Neural progenitor cell (in vitro differentiated cells): ENCODE measurements at places on chromosomes 5 and 9. TPM values are rescaled to one million over a fixed set of nuclear protein-coding genes. Genes with fewer than 3 reads are reported as not detected.

GRCh38 chr9:9942764-9943424 lies 669.9 kb downstream of the PTPRD start:
- peaks cover 18% of the 10 kb centered on the region for H3K4me1 ChIP-seq
- no peaks in the 10 kb centered on the region for H3K27me3 ChIP-seq
- DNase-seq, result peak; percentile 70
- H3K4me3 ChIP-seq, result no peak overlapping the region

DNA sequence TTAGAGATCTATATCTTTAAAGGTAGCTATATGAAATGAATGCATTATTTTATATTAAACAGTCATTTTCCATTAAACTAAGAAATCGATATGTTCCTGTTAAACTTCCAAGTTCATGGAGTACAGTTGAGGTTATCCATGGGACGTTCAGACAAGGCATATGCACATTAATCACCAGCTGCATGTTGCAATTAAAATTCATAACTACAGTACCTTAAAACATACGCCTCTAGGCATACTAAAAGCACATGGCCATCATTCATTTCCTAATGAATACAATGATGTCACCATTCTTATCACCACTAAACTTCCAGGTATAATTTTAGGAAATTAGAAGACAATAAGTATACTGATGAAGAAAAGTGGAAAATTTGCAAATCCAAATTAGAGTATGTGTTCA lies 174.3 kb downstream of the CDH12 start:
- no peak overlapping the region for H3K27ac ChIP-seq
- DNase-seq, result no peak
- no peaks in the 10 kb centered on the region for H3K36me3 ChIP-seq
- H3K4me3 ChIP-seq, result no peak overlapping the region
- H3K4me1 ChIP-seq, result no peaks in the 10 kb centered on the region

GRCh38 chr5:91229031-91229727 lies 153.9 kb downstream of the ARRDC3 start:
- H3K27ac ChIP-seq, result no peak overlapping the region
- DNase-seq, result no peak
- H3K4me3 ChIP-seq, result no peak overlapping the region
- H3K4me1 ChIP-seq, result no peaks in the 10 kb centered on the region
- no peaks in the 10 kb centered on the region for H3K27me3 ChIP-seq

DNA sequence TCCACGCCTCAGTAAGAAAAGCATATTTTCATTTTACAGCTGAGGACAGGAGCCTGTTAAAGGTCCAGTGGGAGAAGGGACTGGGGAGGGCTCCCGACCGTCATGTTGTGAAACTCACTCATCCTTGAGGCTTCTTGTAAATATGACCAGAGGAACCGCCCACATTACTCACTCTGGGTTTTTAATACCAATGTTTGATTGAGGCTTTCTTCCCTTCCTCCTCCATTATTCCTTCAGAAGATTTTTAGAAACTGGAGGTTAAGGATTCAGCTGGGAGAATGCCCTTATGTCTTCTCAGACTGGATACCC lies 61.4 kb upstream of the GLRX start:
- no peak for DNase-seq
- H3K27me3 ChIP-seq, result no peaks in the 10 kb centered on the region
- H3K36me3 ChIP-seq, result no peaks in the 10 kb centered on the region
- peaks cover 6% of the 10 kb centered on the region for H3K4me1 ChIP-seq

DNA sequence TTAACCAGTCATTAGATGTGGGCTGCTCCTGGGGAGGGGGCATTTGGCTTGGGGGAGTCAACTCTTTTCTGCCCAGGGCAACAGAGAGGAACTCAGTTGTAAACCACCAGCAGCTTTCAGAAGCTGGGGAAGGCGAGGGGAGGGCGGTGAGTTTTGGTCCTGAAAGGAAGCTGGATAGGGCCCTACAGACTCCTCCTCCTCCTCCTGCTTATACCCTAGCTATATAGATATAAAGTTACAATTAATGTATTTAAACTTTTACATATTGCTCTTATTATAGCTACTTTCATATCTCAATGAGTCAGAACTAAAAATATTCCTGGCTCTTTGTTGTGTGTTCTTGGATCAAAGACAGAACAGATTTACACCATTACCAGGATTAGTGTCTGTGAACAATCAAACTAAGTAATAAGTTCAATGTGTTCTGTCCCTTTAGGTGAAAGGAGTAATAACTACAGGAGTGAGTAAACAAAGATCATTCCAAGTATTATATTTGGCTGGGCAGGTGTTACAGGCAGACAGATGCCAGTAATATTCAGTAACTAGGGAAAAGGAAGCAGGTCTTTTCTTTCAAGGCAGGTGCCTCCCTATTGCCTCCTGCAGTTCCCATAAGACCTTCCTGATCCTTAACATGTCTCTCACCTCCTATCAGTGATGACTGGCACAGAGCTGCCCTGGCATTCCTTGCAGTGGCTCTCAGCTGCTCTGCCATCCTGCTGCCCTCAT lies 20.5 kb upstream of the VPS13A start:
- DNase-seq, result no peak
- no peaks in the 10 kb centered on the region for H3K27me3 ChIP-seq
- no peaks in the 10 kb centered on the region for H3K4me1 ChIP-seq
- H3K27ac ChIP-seq, result no peak overlapping the region
- H3K36me3 ChIP-seq, result no peaks in the 10 kb centered on the region

DNA sequence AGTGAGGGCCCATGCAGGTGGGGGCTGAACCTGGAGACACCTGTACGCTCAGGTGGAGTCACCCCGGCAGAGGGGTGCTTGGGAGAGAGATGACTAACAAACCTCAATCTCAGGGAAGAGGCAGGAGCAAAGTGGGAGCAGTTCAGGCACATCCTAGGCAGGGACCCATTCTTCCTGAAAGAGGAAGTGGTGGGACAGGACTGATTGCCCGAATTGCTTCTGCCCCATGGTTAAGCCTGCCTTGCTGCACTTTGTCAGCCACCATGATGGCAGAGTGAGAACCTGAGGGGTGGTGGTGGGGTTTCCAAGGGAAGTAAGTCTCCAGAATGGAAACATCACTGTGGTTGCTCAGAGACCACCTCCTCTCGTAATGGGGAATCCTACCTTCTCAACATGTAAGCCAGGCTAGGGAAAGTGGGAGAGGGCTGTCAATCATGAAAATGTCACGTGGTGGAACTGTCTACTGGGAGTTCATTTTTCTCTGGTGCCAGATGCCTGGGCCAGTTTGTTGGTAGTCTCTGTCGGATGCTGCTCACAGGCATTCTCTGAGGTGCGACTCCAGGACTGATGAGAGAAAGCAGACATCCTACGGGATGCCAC lies 150.4 kb downstream of the HSPA4 start:
- no peaks in the 10 kb centered on the region for H3K27me3 ChIP-seq
- no peak for DNase-seq
- no peaks in the 10 kb centered on the region for H3K4me1 ChIP-seq
- H3K36me3 ChIP-seq, result no peaks in the 10 kb centered on the region
- H3K4me3 ChIP-seq, result no peak overlapping the region
- no peak overlapping the region for H3K27ac ChIP-seq

GRCh38 chr9:124797343-124798103 lies 20.6 kb downstream of the OLFML2A start:
- no peaks in the 10 kb centered on the region for H3K27me3 ChIP-seq
- H3K36me3 ChIP-seq, result no peaks in the 10 kb centered on the region
- H3K4me1 ChIP-seq, result peaks cover 5% of the 10 kb centered on the region
- DNase-seq, result no peak

DNA sequence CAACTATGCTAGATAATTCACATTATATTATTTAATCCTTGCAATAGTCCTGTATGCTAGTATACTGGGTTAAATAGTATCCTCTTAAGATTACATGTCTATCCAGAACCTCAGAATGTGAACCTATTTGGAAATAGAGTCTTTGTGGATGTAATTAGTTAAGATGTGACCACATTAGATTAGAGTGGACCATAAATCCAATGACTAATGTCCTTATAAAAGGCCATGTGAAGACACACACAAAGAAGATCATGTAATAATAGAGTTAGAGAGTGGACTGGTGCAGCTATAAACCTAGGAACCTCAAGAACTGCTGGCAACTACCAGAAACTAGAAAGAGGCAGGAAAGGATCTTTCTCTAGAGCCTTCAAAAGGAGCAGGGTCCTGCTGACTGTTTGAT lies 263.6 kb upstream of the PTGER4 start:
- no peaks in the 10 kb centered on the region for H3K27me3 ChIP-seq
- H3K27ac ChIP-seq, result no peak overlapping the region
- H3K4me3 ChIP-seq, result no peak overlapping the region
- H3K36me3 ChIP-seq, result no peaks in the 10 kb centered on the region
- DNase-seq, result no peak

- no peaks in the 10 kb centered on the region for H3K27me3 ChIP-seq
- H3K36me3 ChIP-seq, result no peaks in the 10 kb centered on the region
- H3K27ac ChIP-seq, result no peak overlapping the region
These were observed 476.1 kb downstream of the CYLC2 start for GRCh38 chr9:103471241-103471640.

- no peaks in the 10 kb centered on the region for H3K36me3 ChIP-seq
- H3K4me1 ChIP-seq, result peaks cover 54% of the 10 kb centered on the region
- H3K27ac ChIP-seq, result peak overlapping the region; percentile 95
- peak; percentile 94 for DNase-seq
- H3K27me3 ChIP-seq, result no peaks in the 10 kb centered on the region
- H3K4me3 ChIP-seq, result no peak overlapping the region
These were observed 185.4 kb upstream of the SEMA6A start for GRCh38 chr5:116759860-116760640.

DNA sequence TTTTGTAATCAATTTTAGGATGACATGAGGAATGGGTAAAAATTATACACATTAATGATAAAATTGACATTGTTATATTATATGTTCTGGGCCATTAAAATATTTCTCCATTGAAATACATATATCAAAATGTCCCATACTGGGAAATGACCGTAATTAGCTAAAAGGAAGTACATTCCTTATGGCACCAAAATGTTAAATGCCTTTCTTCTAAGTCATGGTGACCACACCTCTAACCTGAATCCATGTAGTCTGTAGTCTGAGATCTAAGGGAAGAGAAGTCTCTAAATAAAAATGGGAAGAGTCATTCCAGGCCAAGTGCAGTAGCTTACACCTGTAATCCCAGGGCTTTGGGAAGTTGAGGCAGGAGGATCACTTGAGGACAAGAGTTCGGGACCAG lies 10.0 kb upstream of the GDA start:
- no peak overlapping the region for H3K27ac ChIP-seq
- DNase-seq, result no peak
- H3K36me3 ChIP-seq, result no peaks in the 10 kb centered on the region
- no peak overlapping the region for H3K4me3 ChIP-seq

DNA sequence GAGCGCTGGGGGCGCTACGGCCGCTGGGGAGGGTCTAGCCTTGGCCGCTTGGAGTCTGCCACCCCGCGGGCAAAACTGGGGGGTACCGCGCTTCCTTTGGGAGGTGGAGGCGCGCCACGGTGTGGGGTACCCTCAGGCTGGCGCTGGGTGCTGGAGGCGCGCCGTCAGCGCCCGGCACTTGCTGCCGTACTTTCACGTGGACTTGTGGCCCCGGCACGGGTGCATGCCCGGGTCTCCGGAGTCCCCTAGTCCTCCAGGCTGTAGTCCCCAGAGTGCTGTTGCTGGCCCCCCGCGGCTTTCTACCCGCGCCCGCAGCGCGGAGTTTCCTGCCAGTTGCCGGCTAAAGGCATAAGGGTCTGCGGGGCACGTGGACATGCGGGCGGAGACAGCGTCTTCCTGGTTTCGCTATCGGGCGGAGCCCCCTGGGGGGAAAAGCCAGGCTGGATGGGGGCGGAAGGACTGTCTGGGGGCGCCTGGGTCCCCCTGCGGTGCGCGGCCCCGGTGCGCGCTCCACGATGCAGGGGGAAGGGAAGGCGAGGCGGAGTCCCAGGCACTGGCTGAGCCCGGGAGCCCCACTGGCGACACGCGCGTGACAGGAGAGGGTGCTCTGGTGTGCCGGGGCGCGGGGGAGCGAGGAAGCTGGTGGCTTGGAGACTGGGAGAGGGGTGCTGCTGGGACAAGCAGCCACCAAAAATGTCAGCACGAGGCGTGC lies 666 bp downstream of the PPARGC1B start:
- DNase-seq, result peak; percentile 69
- peaks cover 51% of the 10 kb centered on the region for H3K27me3 ChIP-seq
- no peaks in the 10 kb centered on the region for H3K36me3 ChIP-seq

GRCh38 chr5:172059661-172060100 lies 53.2 kb upstream of the FBXW11 start:
- H3K27ac ChIP-seq, result no peak overlapping the region
- no peak overlapping the region for H3K4me3 ChIP-seq
- peak; percentile 25 for DNase-seq
- no peaks in the 10 kb centered on the region for H3K27me3 ChIP-seq
- H3K36me3 ChIP-seq, result no peaks in the 10 kb centered on the region

- H3K36me3 ChIP-seq, result peaks cover 4% of the 10 kb centered on the region
- H3K4me3 ChIP-seq, result no peak overlapping the region
- no peak for DNase-seq
These were observed 43.8 kb upstream of the SUSD1 start for GRCh38 chr9:112218908-112219307.

DNA sequence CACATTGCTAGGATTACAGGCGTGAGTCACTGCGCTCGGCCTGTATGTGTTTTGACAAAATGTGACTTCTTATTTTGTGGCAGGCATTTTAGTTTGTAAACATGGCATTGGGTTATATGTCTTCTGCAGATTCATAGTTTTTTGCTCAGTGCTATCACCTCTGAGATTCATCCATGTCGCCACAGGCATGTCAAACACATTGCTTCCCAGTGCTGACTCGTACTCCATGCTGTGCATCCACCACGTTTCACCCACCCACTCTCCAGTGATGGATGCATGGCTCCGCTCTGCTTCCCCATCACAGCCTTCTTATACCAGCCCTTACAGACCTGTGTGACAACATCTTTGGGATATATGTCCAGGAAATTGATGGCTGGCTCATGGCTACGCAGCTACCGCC lies 158.8 kb downstream of the GAS1 start:
- no peak overlapping the region for H3K4me3 ChIP-seq
- no peak overlapping the region for H3K27ac ChIP-seq
- H3K27me3 ChIP-seq, result no peaks in the 10 kb centered on the region
- no peak for DNase-seq
- no peaks in the 10 kb centered on the region for H3K36me3 ChIP-seq
- H3K4me1 ChIP-seq, result peaks cover 5% of the 10 kb centered on the region

The DCANP1 gene
- not detected in 2 replicates for total RNA-seq

The LIFR gene
- total RNA-seq, result 2.2 TPM in 2 replicates

The SLC12A7 gene
- 7.5 and 27.3 TPM in 2 replicates for total RNA-seq

The OGN gene
- not detected in 2 replicates for total RNA-seq

The TNFAIP8 gene
- 35.6 and 40.6 TPM in 2 replicates for total RNA-seq

The ARL10 gene
- 9.1 and 16.6 TPM in 2 replicates for total RNA-seq

The MARCOL gene
- not detected in 2 replicates for total RNA-seq

The PIP5K1B gene
- 1.3 and 3.2 TPM in 2 replicates for total RNA-seq

The ADRB2 gene
- 0.32 and 0.40 TPM in 2 replicates for total RNA-seq

The TMEM174 gene
- not detected in 2 replicates for total RNA-seq

The CDX1 gene
- not detected in 2 replicates for total RNA-seq
